Stimulated activated CD4-positive, alpha-beta T cell treated with anti-CD3 and anti-CD28 coated beads, Interleukin-15, amount 100 ng/mL, for 1 hour (primary cell): ENCODE measurements at places on chromosomes 2 and 18.

GRCh38 chr2:235829726-235830125, 335.9 kb downstream of the AGAP1 start:
- no peak for DNase-seq

- no peak for DNase-seq
These were observed 111.3 kb downstream of the HDAC4 start for GRCh38 chr2:239289545-239289944.

DNA sequence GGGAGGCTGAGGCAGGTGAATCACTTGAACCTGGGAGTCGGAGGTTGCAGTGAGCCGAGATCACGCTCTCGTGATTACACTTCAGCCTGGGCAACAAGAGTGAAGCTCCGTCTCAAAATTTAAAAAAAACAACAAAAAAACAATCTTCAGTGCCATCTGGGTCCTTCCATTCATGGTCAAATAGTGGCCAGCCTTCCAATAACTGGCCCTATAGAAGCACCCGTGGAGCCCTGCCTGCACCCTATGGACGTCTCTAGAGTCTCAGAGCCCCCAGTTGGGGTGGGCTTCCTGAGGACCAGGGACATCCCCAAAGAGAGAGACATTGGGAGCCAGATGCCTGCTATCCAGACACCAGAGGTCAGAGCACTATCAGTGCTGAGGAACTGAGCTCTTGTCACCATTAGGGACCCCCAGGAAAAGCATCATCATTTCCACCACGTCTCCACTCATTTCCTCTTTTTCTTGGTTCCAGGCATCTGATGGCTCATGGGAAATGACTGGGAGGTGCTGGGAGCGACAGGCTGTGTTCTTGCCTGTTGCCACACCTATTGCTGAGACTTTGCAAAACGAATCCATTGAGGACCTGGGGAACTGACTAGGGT, 9.4 kb downstream of the NEU2 start:
- DNase-seq, result no peak

DNA sequence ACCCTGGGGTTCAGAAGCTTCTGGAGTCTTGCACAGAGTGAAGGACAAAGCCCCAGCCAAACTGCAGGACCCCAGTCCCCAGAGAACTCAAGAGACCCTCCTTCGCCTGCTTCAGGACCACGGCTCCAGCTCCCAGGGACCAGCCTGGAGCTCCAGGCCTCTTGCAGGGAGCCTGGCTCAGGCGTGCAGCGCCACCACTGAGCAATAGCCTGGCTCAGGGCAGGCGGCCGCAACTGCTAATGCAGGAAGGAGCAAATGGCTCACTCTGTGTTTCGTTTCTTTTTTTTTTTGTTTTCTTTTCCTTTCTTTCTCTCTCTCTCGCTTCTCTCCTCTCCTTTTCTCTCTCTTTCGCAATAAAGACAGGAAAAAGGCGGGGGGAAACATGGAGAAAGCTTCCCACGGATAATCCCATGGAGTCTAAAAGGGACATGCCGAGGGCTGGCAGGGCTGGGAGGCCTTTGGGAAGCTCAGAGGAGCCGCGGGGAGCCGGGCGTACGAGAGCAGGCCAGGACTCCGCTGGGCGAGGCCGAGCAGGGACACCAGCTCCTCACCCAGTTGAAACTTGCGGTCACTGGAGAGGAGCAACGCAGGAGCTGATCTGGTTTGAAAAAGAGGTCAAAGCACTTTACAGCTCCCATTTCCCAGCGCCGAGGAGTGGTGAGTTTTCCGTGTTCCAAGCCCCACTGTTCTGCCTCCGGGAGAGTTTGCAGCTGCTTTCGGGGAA, 244.8 kb downstream of the TWIST2 start:
- no peak for DNase-seq

GRCh38 chr18:57710226-57710625, 88.6 kb upstream of the NARS1 start:
- no peak for DNase-seq

- DNase-seq, result no peak
These were observed 738 bp downstream of the CHST9 start for GRCh38 chr18:27184115-27185024.

GRCh38 chr2:43324259-43325106, 98.1 kb upstream of the ZFP36L2 start:
- DNase-seq, result no peak

DNA sequence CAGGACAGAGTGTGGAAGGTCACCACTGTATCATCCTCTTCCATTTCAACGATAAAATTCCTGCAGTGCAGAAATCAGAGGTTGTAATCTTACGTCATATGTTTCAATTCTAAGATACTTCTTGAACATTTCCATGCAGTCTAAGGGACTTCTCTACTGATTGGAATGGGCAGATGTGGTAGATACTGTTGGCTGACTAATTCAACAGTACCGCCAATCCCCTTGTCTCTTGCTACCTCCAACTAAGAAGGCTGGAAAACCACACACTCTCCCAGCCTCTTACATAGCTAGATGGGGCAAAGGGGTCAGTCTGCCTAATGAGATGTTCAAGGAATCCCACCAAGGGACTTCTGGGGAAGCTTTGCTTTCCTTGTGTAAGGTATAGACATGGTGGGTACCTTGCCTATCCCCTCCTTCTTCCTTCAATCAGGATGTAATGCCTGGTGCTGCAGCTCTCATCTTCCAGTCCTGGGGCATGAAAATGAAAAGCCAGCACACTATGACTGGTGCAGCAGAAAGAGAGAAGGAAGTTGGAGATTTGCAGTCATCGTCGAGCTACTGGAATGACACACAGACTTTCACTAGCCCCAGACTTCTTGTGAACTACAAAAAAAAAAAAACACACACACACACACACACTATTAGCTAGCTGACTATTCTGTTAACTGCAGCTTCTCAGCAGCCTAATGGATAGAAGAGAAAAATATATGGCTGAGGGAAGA, 84.1 kb downstream of the ALPK2 start:
- DNase-seq, result no peak

DNA sequence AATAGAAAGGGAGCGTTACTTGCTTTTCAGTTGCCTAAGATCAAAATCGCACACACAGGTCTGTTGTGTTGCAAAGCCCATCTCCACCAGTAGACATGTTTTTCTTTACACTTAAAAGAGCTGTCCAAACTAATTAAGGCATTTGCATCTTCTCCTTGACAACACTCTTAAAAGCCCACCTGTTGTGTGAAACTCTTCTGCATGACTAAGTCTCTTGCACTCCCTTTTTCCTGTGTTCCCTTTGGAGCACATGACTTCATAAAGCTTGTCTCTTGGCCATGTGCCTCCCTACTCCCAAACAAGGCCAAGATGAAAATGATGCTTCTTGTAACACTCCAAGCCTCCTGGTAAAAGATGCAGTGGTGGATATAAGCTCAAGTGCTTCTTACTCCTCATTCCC, 26.1 kb downstream of the PID1 start:
- no peak for DNase-seq

GRCh38 chr2:148887350-148888002, 12.4 kb downstream of the KIF5C start:
- no peak for DNase-seq

DNA sequence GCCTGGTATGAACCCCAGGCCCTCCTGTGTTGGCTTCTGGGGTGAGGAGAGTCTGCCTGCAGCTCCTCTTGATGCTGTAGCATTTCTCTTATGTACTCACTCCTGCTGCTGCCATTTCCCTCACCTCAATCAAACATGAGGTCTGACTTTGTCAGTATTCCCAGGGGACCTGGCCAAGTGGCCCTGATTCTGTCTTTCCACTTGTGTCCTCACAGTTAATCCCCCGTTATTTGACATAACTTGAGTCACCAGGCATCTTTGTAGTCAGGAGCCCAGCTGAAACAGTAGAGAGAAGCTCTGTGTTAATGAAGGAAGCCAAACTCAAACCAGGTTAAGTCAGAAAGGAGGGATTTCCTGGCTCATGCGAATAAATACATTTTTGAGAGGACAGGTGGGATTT, 55.0 kb downstream of the SLC9A2 start:
- no peak for DNase-seq

- DNase-seq, result no peak
These were observed 4.9 kb downstream of the ASAP2 start for GRCh38 chr2:9211496-9211895.

GRCh38 chr18:45940724-45941123, 26.4 kb downstream of the EPG5 start:
- no peak for DNase-seq

- DNase-seq, result no peak
These were observed 246.9 kb upstream of the TANK start for GRCh38 chr2:160913323-160913722.

DNA sequence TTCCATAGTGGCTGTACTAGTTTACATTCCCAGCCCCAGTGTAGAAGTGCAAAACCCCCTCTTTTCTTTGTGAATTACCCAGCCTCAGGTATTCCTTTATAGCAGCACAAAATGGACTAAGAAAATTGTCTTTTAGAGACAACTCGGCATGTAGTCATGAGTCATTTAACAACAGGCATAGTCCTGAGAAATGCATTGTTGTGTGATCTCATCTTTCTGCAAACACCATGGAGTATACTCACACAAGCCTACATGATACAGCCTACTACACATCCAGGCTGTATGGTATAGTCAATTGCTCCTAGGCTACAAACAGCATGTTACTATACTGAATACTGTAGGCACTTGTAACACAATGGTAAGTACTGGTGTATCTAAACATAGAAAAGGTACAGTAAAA, 44.4 kb upstream of the MBP start:
- no peak for DNase-seq

GRCh38 chr2:96436416-96436815, 68.7 kb downstream of the NEURL3 start:
- no peak for DNase-seq

DNA sequence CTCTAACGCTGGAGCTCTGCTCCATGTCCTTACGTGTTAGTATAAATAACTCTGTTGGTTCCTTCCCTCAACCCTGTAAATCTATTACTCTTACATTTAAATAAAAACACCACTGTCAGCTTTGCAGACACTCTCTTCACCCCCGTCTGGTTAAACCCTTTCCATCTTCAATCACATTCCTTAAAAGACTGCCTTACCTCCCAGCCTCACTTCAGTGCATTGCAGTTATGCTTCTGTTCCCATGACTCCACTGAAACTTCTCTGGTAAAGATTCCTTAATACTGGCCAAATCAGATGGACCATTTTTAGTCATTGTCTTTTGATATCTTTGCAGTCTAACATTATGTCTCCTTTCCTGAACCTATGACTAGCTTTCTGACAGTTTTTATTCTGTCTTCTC, 61.7 kb downstream of the EML4 start:
- DNase-seq, result no peak

DNA sequence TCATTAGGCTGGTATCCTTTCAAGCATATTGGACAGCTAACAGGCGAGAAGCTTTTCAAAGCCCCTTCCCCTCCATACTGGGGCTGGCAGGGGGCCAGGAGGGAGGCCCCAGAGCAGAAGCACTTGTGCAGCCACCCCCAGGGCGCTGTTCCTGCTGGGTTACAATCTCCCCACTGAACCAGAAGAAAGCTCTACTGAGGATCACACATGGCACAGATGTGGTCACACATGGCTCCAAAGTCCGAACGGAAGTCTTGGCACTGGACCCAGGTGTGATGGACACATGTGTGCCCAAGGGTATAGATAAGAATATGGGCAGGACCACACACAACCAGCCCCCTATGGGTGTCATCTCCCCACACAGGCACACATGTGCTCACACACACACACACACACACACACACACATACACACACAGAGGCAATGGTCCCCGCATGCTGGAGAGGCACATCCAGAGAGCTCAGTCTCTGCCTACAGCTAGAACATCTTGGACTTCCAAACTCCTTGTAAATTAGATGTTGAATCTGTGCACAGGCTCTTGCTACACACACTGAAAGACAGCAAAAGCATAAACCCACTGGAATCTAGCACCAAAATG, 56.4 kb downstream of the TTC32 start:
- no peak for DNase-seq

DNA sequence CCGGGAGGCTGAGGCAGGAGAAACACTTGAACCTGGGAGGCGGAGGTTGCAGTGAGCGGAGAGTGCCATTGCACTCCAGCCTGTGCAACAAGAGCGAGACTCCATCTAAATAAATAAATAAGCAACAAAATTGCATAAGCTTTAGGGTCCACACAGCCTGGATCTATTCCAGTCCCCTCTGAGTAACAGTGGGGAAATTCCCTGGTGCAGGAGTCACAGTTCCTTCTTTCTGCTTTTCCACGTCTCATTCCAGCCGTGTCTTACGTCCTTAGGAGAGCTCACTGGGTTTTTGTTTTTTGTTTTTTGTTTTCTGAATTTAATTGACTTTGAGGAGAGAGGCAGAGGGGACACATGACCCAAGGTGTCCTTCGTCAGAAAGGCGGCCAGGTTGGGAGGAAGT, 44.6 kb downstream of the B3GNT2 start:
- DNase-seq, result no peak

- DNase-seq, result no peak
These were observed 41.8 kb downstream of the TGFBRAP1 start for GRCh38 chr2:105287692-105288091.

DNA sequence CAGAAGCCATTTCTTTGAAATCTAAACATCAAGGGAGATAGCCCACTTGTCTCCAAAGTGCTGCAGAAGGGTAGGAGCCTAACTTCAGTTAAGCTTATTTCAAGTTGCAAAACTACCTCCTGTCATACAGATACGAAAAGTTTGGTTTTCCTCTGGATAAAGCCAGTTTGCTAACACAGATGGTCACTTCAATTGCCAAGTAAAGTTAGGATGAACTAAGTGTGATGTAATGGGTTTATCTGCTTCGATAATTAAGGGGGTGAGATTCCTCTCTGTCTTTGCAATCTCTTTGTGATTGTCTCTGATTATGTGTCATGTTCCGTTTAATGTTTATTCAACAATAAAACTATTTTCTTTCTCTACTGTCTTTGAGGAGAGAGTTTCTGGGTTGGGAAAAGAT, 156.4 kb downstream of the SLC39A10 start:
- DNase-seq, result no peak

DNA sequence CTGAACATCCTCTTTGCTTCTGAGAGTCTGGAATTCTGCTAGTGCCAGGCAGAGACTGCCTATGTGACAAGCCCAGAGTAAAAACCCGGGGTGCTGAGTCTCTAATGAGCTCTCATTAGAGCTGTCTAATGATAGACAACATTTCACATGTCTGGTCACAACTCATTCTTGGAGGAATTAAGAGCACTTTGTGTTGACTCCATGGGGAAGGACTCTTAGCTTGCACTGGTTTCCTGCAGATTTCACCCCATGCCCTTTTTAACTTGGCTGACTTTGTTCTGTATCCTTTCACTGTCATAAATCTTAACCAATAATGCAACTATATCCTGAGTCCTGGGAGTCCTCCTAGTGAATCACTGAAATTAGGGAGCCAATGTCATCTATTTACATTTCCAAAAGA, 33.5 kb downstream of the FBXO15 start:
- no peak for DNase-seq
